ENCODE measurements at places on chromosomes 2 and 18. TPM values are rescaled to one million over a fixed set of nuclear protein-coding genes. Genes with fewer than 3 reads are reported as not detected.

The TMBIM1 gene
- total RNA-seq = 43.4 TPM

The LYPD6 gene
- total RNA-seq = not detected

The TFPI gene
- not detected for total RNA-seq

The POTEE gene
- total RNA-seq = 0.45 TPM

The RBM44 gene
- total RNA-seq = 0.84 TPM

The DSC1 gene
- 0.20 TPM for total RNA-seq

The NEURL3 gene
- 0.48 TPM for total RNA-seq

The LYPD6B gene
- not detected for total RNA-seq

The RUFY4 gene
- 1.8 TPM for total RNA-seq

DNA sequence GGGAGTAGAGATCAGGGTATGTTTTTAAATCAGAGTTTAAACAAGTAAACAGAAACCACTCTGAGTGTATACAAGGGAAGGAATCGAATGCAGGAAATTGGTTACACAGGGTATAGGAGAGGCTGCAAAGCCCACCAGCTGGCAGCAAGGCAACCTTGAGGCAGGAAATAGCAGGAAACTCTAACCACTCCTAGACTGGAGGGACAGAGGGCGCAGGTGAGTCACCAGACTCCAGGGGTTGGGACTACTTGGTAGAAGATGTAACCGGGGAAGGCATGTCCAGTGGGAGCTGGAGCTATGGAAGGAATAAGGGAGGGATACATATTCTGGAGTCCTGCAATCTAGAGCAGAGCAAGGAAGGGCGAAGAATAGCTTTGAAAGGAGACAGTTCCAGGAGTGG lies 152.3 kb downstream of the MEIS1 start:
- no peak for DNase-seq

DNA sequence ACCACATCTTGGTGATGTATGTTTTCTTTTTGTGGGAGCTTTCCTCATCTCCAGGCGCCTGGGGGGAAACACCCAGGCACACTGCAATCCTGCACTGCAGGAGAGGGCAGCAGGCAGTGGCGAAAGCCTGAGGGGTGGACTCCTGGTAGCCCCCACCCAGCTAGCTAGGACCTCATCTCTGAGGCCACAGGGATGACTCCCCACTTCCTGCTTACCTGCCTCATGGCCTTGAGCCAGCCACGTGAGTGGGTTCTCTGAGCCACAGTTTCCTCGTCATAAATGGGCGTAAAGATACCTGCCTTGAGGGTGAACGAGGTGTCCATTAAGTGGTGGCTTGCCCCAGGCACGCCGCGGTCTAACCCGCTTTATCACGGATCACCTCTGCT lies 19.1 kb downstream of the TRAF3IP1 start:
- DNase-seq = no peak

- DNase-seq = no peak
Measured at GRCh38 chr2:3727397-3728045, 24.1 kb downstream of the DCDC2C start.

- DNase-seq = no peak
Measured at GRCh38 chr2:240869109-240869955, 708 bp downstream of the AGXT start.

DNA sequence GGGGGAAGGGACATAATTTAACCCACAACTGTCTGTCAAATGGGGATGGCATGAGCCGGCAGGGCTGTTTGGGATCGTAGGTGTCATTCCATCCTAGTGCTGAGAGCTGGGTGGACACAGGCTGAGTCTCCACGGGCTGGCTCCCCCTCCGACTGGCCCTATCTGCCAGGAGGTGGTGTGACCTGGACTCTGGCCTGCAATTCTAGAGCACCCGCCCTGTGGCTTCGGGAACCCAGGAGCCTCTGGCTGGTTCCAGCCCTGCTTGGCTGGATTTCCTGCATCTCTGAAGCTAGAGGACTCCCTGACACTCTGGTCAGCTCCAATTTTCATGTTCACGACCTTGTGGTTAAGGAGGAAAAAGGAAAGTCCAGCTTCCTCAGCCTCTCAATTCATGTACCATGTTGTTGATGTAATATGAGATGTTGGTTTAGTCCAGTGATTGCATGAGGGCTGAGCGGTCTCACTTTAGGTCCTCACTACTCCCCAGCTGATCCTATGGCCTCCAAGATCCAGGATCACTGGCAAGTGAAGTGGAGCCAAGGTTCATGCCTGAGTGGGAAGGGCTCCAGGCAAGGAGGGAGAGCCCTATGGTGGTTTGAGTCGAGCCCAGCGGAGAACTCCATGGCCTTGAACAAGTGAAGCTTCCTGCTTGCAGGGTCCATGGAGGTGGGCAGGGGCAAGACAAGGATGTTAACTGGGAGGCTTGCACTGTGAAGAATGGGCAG lies 169.1 kb downstream of the NDUFA10 start:
- DNase-seq = no peak

DNA sequence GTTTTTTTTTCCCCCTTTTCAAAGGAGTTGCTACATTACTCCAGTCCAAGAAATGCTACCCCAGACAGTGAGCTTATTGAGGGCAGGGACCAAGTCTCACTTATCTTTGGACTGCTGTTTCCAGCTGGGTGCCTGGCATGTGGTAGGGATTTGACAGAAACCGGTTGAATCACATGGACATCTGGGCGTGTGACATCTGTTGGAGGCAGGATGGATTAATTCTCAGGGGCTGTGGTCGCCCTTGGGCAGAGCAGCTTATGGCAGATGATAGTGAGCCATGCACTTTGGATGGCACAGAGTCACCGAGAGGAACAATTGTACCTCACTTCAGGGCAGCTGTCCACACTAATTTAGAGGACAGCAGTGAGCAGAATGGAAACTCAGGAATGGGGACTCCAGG lies 254.6 kb upstream of the ID2 start:
- DNase-seq = no peak

DNA sequence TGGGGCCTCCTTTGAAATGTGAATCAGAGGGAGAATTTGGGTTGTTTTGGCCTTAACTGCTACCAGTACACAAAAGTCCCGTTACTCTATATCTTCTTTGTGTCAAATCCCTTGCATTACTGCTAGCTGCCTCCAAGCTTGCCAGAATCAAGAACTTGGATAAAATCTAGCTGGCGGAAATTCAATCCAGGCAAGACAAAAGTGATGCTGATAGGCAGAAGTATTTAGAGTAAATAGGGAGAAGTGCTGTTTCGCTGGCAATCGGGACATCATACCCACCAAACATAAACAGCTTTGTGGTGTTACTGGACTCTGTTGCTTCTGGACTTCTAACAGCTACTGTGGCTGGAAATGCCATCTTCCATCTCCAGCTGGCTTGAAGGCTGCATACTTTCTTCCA lies 2.5 kb downstream of the IFIH1 start:
- DNase-seq = no peak

DNA sequence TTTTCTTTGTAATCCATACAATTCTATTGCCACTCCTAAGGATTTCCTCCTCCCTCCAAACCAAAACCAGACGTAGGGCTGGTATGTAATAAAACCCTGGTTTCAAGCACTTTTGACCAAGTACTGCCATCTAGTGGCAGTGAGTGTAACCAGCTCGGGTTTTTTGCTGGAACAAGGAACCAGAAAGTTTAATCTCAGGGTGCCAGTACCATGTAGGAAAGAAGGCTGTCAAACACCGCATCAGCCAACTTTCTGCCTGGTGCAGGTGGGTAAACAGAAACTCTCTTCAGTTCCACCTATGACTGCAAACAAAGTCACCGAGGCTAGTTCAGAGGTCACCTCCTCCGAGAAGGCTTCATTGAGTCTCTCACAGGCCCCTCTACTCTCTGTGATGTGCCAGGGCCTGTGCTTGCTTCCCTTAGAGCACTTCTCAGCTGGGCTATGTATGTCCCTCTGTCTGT lies 10.2 kb upstream of the THNSL2 start:
- peak; percentile 69 for DNase-seq

DNA sequence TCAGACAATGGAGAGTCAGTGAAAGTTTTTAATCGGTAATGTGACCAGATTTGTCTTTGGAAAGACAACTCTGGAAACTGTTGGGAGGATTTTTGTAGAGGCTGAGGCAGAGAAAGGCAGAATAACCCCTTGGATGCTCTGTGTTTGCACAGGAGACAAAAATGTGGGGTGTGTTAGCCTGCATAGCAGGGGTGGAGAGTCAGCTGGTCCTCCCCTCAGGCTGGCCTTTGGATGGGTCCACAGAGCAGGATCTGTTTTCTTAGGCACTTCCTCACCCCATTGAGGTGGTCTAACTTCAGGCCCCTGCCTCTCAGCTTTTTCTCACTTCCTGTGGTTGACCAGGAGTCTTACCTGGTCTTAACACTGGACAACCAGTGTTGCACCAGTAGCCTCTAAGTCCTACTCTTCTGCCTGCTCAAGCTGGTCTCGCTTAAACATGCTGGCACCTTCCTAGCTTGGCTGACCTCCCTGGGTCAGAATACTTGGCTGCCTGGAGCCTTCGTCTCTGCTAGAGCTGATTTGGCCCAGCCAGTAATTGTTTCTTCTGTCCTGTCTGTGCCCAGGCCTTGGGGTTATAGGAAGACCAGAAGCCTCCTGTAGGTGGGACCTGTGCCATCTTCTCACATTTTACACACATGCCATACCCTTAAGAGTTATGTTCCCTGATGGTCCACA lies 259.8 kb upstream of the RASGRP3 start:
- DNase-seq = no peak

GRCh38 chr2:147181351-147182029 lies 663.3 kb upstream of the ACVR2A start:
- DNase-seq = no peak

DNA sequence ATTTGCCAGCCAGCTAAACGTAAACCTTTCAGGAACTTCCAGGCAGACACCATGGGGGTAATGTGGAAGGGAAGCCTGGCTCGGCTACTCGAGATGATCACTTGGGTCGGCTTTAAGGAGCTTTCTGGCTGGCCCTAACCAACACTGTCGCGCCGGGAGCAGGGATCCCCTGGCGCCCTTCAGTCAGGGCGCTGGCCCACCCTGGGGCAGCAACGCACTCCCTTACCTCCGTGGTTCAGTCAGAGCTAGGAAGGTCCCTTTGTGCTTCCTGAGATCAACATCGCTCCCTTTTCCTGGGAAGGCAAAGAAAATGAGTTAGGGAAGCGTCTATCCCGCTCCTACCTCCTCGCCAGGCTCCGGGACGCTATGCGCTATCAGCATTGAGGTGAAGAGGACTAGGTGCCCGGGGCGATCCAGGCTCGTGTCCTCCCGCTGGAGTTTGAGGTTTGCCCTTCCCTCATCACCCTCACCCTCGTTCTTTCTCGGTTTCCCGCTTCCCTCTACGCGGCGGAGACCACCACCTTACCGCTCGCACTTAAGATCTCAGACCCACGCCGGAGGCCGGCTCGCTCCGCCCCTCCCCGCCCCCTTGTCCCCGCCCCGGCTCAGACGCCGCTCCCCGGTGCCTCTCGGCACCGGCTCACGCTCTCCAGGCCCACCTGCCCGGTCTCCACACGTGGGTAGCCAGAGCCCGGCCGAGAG lies 449 bp upstream of the ATRAID start:
- DNase-seq = peak; percentile 34

GRCh38 chr18:4720518-4720917 lies 265.4 kb upstream of the DLGAP1 start:
- DNase-seq = no peak

DNA sequence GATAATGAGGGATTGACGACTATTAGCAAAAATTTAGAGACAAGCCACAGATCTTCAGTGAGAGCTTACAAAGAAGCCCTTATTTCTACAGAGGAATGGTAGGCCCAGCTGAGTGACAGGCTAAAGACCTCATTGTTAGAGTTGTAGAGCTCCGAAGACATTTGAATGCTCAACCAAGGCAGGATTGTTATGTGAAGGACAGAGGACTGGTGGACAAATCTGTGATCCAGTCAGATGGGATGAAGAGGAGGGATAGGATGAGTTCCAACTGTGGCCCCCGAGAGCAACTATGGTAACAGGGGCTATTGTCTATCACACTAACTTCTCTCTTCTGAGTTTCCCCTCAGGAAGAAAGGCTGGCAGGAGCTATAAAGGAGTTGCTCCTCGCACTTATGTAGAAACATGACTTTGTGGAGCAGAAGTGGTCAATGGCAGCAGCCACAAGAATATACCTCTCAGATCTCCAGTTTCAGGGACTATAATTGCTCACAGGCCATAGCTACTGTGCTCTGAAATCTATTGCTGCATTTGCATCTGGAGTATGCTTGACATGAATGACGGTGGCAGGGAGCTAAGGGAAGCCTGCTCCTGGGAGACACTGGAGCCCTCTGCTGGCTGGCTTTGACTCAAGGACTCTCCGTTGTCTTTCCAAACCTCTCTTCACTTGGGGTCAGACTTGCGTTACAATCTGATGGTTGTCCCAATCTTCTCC lies 50.3 kb upstream of the GREB1L start:
- peak; percentile 52 for DNase-seq

DNA sequence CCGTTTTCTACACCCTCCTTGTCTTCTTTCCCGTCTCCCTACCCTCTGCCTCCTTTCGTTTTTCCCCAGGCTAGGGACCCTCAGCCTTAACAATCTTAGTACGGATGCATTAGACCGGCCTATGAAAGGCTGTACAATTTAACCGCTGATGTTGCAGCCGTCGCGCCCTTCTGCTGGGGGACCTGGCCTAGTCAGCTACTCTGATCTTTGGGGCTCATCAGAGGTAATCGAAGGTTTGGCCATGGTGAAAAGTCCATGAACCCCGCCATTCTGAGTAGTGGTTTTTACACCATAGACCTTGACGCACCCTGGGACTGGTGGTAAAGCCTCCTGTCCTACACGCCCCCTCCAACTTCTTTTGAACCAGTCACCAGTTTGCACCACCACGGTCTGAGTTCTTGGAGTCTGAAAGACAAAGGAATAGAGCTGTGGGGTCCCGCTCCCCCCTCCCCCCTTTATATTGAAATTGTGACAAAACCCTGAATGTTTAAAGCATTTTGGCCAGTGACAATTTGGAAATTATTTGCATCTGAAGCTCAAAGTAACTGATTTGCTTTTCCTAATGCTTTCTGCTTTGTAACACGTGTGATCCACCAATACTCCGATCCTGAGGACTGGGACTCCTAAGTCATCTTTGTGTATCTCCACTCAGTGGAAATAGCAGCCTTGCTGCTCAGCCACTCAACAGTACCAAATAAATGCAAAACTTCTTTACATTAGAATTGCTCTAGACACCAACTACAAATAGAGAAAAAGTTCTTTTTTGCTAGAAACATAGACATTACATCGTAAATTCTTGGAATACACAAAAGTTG lies 642 bp upstream of the SRSF7 start:
- no peak for DNase-seq

- DNase-seq = no peak
Measured at GRCh38 chr2:49404108-49404507, 249.8 kb upstream of the FSHR start.

GRCh38 chr2:68059784-68060525 lies 2.8 kb downstream of the C1D start:
- DNase-seq = no peak

GRCh38 chr2:188870289-188870688 lies 103.9 kb upstream of the COL3A1 start:
- peak; percentile 10 for DNase-seq

GRCh38 chr2:160213511-160213910 lies 13.4 kb upstream of the ITGB6 start:
- no peak for DNase-seq

DNA sequence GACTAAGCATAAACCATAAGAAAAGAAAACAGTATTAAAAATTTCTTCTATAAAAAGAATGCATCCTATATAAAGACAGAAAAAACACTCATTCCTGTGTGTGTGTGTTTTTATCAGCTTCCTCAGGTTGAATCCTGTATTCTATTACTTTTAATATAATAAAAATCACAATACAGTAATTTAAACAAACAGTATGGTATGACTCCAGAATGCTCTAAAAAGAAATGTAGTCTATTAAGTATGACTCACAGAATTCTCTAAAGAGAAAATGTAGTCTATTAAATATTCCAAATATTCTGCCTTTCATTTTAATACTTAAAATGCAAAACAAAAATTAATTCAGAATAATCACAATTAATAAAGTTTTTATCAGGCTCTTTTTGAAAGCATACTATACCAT lies 19.8 kb downstream of the CCDC88A start:
- no peak for DNase-seq

All from activated naive CD4-positive, alpha-beta T cell treated with anti-CD3 and anti-CD28 coated beads for 36 hours (primary cell).